ENCODE measurements at places on chromosomes 1 and 21.

- DNase-seq: no peak
Observed at GRCh38 chr1:66968574-66968973, 43.8 kb downstream of the MIER1 start.

DNA sequence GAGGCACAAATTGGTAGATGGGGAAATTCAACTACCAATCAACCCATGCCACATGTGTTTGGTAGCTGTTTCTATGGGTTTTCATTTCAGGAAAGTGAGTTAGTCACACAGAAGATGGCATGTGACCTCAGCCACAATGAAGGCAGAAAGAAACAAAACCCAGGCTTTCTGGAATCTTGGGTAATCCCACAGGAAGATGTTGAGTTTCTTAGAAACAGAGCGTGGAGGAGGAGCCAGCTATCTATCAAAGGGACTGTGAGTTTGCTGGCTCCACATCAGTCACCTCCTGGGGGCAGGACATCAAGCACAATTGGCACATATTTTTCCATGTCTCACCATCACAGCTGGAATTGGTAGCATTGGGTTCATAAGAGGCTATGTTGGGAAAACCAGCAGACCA, 188.9 kb upstream of the PLXNA2 start:
- no peak for DNase-seq

- peak; percentile 26 for DNase-seq
Observed at GRCh38 chr1:226349801-226350518, 41.0 kb upstream of the LIN9 start.

DNA sequence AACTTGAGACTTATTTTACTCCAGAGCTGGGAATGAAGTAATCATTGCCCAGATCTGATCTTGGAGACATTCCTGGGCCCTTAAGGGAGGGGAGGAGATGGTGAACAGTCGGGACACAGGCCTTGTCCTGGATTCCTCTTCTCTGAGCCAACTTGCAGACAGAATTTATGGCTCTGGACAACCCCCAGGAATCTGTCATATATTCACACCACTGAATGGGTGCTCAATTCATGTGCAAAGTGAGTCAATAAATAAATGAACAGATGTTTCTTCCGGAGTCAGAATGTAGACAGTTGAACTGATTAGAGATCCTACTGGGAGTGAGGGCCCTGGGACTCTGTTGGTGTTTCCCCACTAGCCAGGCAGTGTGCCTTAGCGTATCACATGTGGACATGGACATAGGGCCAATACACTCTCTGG, 2.6 kb downstream of the TUFT1 start:
- peak; percentile 33 for DNase-seq

GRCh38 chr1:1616838-1617237, 1.5 kb downstream of the MIB2 start:
- no peak for DNase-seq

- DNase-seq: peak; percentile 83
Observed at GRCh38 chr1:28882009-28882628, 32.2 kb upstream of the EPB41 start.

DNA sequence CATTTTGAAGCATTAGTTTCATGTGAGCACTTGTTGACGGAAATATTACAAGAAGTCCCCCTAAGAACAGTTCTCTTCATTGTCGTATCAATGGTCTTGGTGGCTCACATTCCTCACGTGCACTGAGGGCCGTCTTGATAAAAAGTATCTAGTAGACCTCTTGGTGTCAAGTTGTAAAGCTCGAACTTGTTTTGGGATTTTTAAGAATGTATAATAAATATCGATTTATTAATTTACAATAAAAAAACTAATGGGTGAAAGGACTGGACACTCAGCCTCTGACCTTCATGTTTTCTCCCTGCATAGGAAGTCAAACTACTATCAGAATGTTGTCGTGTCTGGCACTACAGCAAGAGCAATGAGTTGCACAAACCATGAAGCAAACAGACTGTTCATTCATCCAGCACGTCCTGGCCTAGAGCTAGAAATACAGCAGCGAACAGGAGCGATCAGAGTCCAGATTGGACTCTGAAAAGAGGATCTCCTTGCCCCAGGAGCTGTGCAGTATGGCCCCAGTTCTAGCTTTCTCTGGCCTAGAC, 319.2 kb downstream of the SMYD3 start:
- no peak for DNase-seq

- no peak for DNase-seq
Observed at GRCh38 chr1:221779771-221780170, 37.9 kb upstream of the DUSP10 start.

DNA sequence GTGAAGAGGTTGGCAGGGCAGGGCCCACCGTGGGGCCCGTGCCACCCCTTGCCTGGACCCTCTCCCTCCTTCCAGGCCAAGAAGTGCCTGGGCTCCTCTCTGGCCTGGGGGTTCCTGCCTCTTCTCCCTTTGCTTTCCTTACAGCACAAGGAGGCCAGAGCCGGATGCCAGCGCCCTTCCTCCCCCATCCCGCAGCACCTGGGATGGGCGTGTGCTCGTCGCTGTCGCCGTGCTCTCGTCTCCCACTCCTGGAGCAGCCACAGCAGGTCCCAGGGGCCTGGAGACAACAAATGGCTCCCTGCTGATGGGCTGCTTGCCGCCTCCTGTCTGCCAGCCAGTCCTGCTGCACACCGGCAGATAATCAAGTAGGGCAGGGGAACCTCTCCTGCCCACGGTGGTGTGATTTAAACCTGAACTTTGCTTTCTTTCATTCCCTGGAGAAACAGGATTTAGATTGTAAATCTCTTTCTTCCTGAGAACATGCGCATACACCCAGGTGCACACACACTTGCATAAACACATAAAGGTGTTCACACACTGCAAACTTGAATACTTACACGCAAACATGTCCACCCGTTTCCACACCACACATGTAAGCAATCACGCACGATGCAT, 50.8 kb upstream of the POU3F1 start:
- peak; percentile 71 for DNase-seq

GRCh38 chr1:16386454-16387113, 19.5 kb downstream of the SZRD1 start:
- DNase-seq: no peak

DNA sequence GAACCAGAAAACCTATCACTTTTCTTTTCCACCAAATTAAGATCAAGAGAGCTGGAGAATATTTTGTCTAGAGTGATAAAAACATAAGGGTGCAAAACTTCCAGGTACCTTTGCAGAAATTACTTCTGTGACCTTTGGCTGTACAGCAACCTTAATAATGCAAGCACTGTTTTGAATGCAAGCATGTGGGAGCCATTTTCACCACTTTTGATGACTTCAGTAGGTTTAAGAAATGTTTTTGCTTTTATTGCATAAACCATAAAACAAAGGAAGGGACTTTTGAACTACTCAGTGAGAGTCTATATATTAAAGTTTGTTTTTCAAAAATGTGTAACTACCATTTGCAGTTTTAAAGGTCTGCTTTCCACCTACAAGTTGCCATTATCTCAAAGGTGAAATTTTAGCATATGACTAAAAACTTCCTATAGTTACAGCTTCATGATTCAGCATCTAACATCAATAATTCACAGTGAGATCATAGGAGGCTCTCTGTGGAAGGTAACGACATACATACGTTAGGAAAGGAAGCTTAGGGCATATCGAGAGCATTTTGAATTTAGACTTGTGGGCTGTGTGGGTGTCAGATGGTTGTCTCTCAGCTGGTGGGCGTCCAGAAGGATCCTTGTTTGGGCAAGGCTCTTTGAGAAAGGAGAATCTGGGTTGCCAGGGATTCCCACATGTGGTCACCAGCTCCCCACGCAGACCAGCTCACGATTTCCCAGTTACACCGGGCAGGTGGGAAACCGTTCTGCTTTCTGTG, 1.1 kb upstream of the GADD45A start:
- DNase-seq: no peak

DNA sequence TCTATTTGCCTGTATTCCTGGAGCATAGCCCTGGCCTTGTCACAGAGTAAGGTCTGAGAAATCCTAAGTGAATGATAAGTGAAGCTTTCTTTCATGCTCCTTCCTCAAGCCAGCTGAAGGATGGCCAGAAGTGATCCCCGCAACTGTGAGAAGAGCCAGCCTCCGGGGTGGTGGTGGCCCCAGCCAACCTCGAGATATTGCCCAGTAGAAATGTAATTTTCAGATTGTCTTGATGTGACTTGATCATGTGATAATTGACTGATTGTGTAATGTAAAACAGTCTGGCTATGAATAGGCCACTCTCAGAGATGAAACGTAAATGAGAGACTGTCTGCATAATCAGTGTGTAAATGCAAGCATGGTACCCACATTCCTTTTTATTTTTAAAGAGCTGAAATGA, 242.4 kb upstream of the CAMK1G start:
- no peak for DNase-seq

- peak; percentile 39 for DNase-seq
Observed at GRCh38 chr1:234597894-234598293, 12.1 kb downstream of the IRF2BP2 start.

Measured in NCI-H146 (cell line).